IPS DF 6.9 (cell line): ENCODE measurements at places on chromosomes 2 and 18.

- DNase-seq, result no peak
Measured at GRCh38 chr2:140596447-140596846, 1534.4 kb downstream of the LRP1B start.

DNA sequence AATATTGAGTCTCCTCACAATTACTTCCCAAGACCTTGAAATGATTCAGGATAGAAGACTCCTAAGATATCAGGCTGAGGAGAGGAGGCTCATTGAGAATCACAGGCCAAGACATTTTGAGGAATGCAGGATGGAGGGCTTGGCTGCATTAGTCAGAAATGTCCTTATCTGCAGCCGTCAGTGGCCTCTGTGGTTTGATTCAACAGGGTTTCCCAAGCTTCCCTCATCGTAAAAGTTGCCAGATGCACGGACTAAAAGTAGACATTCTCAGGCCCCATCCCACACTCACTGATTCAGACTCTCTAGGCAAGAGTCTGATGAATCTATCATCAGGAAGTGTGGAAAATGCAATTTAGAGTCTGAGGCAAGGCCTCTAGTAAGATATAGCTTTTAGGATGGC, 34.0 kb upstream of the TMEM178A start:
- DNase-seq, result no peak

DNA sequence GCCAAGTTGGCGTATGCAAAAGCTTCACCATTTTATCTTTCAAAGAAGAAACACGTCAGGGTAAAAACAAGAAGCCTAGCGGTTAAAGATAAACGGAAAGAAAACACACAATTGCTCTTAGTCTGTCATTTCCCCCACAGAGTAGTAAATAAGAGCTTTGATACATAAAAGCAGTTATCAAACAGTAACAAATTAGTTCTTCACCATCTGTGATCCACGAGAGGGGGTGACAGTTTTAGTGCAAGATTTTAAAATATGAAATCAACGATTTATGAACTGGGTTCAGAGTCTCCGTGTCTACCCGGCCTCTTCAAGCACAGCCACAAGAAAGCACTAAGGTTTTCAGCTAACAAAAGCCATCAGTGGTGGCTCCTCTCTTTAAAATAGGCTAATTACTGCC, 703.9 kb upstream of the ID2 start:
- DNase-seq, result no peak

DNA sequence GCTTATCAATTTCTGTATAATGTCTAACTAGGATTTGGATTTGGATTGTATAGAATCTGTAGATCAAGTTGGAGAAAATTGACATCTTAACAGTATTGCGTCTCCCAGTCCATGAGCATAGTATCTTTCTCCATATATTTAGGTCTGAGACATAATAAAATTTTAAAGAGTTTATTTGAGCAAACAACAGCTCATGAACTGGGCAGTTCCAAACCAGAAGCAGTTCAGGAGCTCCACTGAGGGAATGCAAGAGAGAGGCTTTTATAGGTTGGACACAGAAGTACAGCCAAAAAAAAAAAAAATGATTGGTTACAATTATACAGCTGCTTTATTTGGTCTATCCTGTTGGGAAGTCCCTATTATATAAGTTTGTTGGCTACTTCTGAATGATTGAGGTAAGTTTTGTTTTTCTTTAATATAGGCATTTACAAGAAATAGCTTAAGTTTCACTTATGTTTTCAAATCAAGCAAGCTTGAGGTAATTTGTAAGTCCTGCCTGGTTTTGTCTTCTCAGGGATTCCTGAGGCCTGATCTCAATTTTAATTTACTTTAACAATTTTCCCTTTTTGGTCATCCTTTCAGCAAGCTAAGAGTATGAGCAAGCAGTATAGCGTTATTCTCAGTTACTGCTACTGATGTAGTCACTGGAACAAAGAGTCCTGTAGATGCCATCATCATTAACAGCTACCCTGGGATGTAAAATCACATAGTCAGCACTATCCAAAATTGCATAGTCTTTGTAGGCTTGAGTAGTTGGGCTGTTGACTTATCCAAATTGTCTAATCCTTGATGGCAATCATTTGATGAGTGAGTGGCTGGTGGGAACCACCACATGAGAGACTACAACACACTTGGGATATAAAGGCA, 27.5 kb upstream of the RUFY4 start:
- no peak for DNase-seq
